NCI-H510A (cell line): ENCODE measurements at places on chromosomes 2 and 18.

GRCh38 chr2:22397847-22398246 lies 987.1 kb upstream of the KLHL29 start:
- DNase-seq = no peak

DNA sequence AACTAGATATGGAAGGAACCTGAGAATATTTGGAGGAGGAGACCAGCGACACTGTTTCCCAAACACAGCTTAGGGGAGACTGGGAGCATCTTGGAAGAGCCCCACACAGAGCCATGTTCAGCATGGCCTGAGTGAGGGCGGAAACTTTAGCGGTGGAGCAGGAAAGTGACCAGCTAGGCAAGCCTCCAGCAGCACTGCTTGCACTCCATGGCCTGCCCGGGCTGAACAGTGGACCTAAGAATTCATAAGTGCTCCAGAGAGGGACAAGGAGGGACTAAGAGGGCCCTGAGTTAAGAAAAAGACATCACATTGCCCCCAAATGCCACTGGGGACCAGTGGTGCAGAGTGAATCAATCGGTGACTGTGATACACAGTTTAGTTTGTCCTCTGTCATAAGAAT lies 566.4 kb downstream of the TNS1 start:
- no peak for DNase-seq

DNA sequence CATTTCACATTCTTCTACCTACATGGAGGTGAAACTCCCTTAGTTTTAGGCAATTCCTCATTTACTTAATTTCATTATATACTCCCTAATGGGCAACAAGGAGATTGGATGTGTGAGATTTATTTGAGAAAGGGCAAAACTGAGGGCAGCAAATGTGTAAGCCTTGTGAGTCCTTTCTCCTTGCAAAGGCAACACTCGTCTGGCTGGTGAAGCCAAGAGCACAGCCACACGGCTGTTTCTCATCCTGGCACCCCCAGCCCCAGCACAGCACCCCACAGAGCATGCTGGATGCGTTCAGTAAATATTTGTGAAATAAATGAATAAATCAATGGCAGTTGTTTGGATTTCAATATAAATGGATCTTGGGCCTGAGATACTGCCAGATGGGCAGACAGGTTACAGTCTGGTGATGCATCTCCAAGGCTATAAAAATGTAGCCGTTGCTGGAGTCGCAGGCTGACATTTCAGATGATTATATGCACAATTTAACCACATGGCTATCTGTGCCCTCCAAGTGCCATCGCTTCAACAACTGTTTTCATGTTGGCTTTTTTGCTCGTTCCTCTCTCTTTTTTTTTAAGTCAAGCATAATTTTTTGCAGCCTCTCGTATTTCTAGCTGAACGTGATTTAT lies 154.1 kb upstream of the REV1 start:
- DNase-seq = no peak

DNA sequence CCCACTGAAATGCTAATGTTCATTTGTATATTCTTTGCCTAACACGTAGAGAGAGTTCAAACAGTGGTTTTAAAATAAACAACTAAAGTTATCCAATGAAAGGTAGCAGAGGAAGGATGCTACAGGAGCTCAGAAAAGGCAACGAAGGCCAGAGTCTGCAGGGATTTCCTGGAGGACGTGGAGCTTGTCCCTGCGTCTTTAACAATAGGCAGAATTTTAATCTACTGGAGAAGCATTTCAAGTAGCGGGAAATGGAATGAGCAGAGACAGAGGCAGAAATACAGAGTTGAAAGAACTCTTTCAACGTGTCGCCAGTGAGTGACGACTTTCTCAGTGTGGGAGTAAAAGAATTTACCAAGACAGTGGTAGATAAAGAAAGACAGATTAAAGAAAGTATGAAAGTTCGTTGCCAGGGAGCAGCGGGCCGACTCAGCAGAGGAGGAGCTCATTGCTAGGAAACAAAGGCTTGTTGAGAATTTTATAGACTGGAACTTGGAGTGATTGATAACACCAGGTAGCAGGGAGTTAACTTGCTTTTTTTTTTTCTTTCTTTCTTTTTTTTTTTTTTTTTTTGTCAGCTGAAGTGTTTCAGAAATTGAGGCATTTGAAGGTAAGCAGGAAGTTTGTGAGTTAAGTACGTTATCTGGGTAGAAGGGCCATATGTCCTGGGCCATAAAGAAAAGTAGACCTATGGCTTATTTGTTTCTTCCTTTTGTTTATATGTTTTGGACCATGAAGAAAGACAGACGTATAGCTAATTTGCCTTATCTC lies 625 bp upstream of the NBAS start:
- no peak for DNase-seq

GRCh38 chr2:128420776-128421175 lies 102.1 kb upstream of the HS6ST1 start:
- no peak for DNase-seq

DNA sequence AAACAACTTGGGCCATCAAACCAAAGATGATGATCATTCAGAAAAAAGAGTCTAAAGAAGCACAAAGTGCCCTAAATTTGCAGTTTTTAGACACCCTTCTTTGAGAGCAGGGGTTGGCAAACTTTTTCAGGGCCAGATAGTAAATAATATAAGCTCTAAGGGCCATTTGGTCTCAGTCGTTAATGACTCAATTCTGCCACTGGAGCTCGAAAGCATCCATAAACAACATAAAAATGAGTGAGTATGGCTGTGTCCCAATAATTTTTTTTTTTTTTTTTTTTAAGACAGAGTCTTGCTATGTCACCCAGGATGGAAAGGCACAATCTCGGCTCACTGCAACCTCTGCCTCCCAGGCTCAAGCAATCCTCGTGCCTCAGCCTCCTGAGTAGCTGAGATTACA lies 152.3 kb downstream of the DTNB start:
- DNase-seq = no peak

GRCh38 chr2:8534386-8534728 lies 147.5 kb upstream of the ID2 start:
- no peak for DNase-seq

DNA sequence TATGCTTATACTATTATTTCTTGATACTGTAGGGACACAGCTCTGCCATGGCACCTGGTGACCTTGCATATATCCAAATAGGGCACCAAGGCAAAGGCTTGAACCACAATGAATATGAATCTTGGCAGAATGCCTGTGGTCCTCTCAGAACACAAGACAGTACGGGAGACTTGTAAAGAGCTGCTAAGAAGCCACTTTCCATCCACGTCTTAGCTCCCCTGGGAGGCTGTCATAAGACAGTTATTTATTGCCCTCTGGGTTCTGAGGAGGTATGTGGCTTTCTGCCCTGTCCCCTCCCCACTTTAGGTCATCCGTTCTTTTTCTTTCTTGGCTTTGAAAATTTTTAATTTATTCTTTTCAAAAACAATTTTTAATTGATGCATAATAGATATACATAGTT lies 29.8 kb upstream of the MRPL33 start:
- no peak for DNase-seq

GRCh38 chr2:49225126-49225525 lies 70.8 kb upstream of the FSHR start:
- DNase-seq = no peak

DNA sequence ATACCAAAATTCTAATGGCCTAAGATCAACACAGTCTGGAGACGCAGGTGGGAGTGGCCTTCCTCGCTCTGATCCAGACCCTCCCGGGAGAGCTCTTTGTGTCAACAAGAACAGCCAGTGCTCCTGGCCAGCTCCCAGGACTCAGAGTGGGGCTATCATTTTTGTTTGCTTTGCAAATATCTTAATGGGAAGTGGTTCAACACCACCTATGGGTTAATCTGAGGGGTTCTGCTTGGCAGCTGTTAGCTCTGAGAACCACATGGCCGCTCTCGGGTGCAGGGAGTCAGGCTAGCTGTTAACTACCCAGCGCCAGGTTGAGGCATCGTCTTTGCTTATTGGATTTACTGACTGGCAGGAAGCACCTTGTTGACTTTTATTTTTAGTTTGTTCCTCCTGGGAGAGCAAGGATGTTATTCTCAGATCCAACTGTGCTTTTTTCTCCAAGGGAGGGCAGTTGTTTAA lies 184.8 kb upstream of the SP5 start:
- peak; percentile 98 for DNase-seq

- no peak for DNase-seq
These were observed 786.2 kb downstream of the DCC start for GRCh38 chr18:53126210-53126609.

- DNase-seq = no peak
These were observed 159.2 kb downstream of the GALNT3 start for GRCh38 chr2:165634855-165635254.

GRCh38 chr2:13109516-13109915 lies 392.8 kb downstream of the TRIB2 start:
- no peak for DNase-seq

- peak; percentile 21 for DNase-seq
These were observed 15.2 kb upstream of the CHRNA1 start for GRCh38 chr2:174779361-174779928.
